ENCODE measurements at places on chromosomes 3 and 15.

DNA sequence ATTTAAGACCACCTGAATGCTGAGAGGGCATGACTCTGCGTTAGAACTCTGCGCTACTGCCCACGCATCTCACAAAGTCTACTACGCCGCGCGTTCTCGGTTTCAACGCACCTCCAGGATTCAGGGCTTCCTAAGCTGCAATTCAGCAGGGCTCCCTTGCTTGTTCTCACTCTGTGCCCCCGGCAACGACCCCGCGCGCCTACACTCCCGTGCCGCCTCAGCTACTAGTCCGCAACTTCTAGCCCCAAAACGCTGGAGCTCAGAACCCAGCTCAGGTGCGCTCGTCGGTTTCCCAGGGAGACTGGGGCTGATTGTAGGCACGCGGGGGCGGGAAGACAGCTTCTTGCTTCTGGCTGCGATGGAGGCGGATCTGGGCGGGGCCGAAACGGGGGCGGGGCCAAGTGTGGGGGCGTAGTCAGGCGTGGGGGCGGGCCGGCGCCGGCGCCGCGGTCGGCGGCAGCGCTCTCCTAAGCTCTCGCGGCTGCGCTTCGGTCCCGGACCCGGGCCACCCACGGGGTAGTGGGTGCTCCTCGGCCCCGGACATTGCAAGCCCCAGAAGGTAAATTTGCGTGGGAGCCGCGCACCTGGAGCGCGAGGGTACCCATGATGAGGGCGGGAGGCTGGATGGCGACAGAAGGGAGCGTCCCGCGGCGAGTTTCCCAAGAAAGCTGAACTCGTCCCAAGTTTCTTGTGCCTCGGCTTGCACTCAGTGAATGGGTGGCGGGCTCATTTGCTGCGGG is at the start of gene ARHGEF26:
Gene ARHGEF26 (plus strand): TSS at position 430 of the 740 bp plus-strand sequence. CDS start 603 bp downstream, outside the sequence.
- no peak within 1 kb of the TSS for H3K27ac ChIP-seq
- no peaks in the 10 kb centered on the region for H3K36me3 ChIP-seq
- DNase-seq, result peak; percentile 51

DNA sequence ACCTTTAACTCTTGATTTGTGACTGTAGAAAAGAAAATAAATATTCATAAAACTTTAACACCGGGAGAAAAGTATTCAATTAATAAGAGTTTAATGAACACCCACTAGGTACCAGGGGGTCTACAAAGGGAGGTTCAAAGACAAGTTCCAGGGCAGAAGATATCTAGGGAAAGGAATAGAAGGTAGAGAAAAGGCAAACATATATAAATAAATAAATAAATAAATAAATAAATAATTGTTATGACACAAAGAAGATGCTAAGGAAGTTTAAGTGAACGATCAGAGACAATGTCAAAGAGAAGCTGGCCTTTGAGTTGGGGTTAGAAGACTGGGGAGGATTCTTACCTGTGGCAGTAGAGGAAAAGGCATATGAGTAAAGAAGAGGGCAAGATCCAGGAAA is 123.8 kb downstream of the NEDD4 start:
- no peaks in the 10 kb centered on the region for H3K36me3 ChIP-seq
- no peak overlapping the region for H3K4me3 ChIP-seq
- no peaks in the 10 kb centered on the region for H3K4me1 ChIP-seq

DNA sequence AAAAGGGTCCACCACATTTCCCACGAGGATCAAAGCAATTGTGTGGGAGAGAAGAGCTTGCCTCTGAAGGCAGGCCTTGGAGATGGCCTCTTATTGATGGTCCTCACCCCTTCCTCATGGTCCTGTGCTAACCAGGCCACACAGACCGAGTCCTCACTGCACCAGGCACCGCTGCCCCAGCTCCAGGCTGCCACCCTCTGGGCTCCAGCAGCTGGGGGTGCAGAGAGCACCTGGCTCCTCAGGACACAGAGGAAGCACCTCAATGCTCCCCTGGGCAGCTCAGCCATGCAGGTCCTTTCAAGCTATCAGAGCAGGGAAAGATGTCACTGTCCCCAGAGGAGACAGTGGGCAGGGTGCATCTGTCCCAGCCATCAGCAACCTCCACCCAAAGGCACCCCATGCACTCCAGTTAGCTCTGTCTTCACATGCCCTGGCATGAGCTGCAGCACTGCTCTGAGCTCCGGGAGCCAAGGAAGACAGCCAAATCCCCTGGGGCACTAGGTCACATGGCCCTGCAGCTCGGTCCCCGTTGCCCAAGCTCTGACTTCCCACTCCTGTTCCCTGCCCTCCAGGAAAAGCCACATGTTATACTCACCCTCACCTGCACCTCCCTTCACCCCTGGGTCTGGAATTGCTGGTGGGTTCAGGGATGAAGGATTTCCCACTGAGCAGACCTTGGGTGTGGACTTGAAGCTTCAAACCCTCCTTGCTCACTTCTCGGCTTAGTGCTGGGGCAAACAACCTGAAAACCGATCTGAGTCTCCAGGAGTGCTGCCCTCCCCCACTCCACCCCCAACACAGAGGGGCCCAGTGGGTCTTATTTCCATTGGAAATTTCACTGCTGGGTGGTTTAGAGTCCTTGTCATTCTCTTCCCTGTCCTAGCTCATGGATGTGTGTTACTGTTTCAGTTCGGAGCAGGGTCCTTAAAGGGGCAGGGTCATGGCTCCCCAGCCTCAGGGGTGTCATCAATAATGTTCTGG is 32.6 kb downstream of the ALS2CL start:
- no peak for DNase-seq
- H3K4me1 ChIP-seq, result no peaks in the 10 kb centered on the region
- H3K27ac ChIP-seq, result no peak overlapping the region
- no peaks in the 10 kb centered on the region for H3K27me3 ChIP-seq

GRCh38 chr3:158152186-158152585 is 42.3 kb downstream of the RSRC1 start:
- DNase-seq, result no peak
- no peak overlapping the region for H3K27ac ChIP-seq
- H3K36me3 ChIP-seq, result peaks cover 4% of the 10 kb centered on the region
- no peak overlapping the region for H3K4me3 ChIP-seq
- no peaks in the 10 kb centered on the region for H3K4me1 ChIP-seq

DNA sequence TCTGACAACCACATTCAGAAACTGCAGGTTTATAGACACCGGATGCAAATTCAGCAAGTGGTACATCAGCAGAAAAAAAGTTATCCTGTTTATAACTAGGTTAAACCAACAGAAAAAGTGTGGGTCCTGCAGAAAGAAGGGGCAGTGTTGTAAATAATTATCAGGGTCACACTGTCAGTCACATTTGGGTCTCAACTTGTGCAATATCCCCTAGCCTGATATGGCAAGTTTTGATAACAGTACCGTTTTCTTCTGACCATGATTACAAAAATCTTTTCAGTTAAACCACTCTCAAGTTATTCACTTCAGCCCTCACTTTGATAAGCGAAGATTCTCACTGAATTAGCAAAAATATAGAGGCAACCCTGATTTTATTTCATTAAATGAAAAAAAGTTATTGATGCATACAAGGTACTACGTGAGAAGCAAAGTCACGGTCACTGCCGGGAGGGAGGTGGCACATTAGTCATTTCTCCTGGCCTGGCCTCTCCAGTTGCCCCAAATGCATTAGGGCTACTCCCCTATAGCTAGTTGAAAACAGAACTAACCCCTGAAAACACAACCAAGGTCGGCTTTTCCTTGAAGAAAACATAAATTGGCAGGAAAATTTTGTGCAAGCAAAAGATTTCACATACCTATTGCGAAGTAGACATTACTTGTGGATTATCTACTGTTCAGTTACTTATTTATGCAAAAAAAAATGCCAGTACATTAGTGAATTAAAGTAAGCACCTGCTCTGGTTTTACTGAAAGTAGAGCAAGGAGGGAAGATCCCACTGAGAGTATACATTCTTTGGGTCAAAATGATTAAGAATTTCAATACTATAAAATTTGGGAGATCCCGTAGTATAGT is 28.6 kb downstream of the IL5RA start:
- H3K4me1 ChIP-seq, result no peaks in the 10 kb centered on the region
- H3K36me3 ChIP-seq, result no peaks in the 10 kb centered on the region
- DNase-seq, result no peak
- H3K27me3 ChIP-seq, result no peaks in the 10 kb centered on the region

GRCh38 chr3:11954312-11954934 is 49.8 kb upstream of the SYN2 start:
- no peak for DNase-seq
- H3K27ac ChIP-seq, result no peak overlapping the region
- H3K4me3 ChIP-seq, result no peak overlapping the region
- H3K27me3 ChIP-seq, result no peaks in the 10 kb centered on the region
- H3K4me1 ChIP-seq, result no peaks in the 10 kb centered on the region
- H3K36me3 ChIP-seq, result no peaks in the 10 kb centered on the region
